ENCODE measurements at places on chromosomes 3 and 15.
A peak's percentile ranks its signal among the peaks of the same experiment; 100 is the strongest.

GRCh38 chr3:139517321-139518065 is 22.0 kb downstream of the RBP1 start:
- no peak for DNase-seq

DNA sequence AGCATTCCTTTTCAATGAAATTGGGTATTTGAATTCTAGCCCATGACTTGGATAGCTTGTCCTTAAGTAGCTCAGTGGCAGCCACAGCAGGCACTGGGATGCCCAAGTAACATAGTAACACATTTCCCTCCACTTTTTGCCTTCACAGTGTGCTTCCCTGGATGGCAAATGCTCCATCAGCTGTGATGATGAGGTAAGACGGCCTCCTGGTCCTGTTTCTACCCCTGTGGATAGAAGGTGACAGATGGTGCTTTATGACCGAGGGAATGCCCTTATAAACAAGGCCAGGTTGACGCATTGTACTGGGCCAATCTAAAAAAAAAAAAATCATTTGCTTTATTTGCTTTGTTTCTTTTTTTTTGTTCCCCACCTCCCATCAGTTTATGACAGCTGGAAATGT is 41.8 kb upstream of the LRTM1 start:
- DNase-seq: no peak

- no peak for DNase-seq
Observed at GRCh38 chr3:148246291-148246923, 451.3 kb upstream of the AGTR1 start.

GRCh38 chr3:99485286-99485685 is 153.1 kb upstream of the COL8A1 start:
- no peak for DNase-seq

DNA sequence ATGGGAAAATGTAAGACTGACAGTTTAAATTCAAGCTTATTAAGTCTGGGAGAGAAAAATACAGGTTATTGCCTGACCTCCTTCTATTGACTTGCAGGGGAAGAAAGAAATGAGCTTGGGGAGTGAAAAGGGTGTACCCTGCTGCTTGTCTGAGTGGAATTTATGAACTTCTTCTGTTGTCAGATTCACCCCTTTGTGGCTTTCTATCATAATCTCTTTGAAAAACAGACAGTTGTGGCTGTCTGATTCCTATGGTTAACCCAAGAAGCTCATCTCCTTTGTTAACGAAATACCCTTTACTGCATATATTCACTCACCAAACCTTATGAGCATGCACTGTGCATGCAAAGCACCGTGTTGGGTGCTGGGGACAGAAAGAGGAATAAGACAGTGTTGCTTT is 22.5 kb downstream of the GPD1L start:
- DNase-seq: no peak

DNA sequence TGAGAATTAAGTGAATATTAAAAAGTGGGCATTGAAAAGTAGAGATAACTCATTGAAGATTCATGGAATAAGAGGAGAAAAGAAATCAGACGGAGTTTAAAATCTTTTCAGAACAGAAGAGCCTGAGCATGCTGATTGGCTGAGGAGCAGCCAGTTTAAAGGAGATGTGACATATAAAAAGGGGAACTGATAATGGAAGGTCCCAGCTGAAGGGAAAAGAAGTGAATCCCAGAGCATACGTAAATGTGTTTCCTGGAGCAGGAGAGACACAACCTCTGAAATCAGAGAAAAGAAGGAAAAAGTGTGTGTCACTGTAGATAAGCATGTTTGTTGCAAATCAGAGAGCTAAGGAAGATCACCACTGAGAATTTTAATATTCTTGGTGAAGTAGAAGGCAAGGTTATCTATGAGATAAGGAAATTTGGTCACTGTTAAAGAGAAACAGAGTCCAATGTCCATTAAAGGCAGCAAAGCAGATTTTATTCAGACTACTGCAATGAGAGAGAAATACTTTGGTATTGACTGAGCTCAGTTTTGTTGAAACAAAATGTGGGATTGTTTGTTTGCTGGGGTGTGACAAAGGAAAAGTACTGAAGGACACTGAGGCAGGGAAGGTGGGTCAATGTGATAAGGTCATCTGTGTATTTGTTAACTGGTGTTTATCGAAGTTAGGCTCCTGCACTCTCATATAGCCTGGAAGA is 84.6 kb upstream of the WDR72 start:
- no peak for DNase-seq

GRCh38 chr15:74431116-74431515 is 2.6 kb downstream of the SEMA7A start:
- no peak for DNase-seq

GRCh38 chr15:60351066-60351465 is 46.7 kb downstream of the ANXA2 start:
- no peak for DNase-seq

DNA sequence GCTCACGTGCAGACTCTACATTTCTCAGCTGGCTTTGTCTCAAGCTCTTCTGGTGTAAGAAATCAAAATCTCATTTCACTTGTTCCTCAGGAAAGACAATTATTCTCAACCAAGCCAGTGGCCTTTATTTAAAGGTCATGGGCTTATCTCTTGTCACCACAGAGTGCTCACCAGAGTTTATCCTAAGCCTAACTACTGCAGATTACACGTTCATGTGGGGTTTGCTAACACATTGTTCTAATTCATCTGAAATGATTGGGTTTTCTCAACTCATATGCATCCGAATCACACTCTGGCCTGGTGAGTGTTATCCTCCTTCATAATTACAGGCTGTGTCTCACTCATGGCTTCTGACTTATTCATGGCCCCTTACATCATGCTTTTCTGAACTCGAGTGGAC is 83.3 kb upstream of the TSC22D2 start:
- DNase-seq: peak; percentile 37

- DNase-seq: peak; percentile 27
Observed at GRCh38 chr3:71380096-71380495, 203.4 kb downstream of the FOXP1 start.

DNA sequence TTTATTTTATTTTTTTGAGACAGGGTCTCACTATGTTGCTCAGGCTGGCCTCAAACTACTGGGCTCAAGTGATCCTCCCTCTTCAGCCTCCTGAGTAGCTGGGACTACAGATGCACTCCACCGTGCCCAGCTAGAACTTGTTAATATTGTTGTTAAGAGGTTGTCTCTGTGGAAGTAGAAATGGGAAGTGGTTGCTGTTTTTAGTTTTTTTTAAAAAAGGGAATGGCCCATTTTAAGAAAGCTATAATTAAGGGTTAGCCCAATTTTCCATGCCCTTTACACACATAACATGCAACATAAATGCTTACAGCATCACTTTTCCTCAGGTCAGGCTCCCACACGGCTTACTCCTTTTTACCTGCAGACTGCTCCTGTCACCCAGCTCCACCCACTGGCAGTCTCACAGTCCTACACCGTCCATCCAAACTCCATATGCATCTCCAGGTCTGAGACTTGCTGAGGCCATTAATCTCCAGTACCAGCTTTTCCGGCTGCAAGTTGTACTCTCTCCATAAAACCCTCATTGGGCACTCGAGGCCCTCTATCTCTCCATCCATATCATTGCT is 19.8 kb downstream of the MORC1 start:
- no peak for DNase-seq

DNA sequence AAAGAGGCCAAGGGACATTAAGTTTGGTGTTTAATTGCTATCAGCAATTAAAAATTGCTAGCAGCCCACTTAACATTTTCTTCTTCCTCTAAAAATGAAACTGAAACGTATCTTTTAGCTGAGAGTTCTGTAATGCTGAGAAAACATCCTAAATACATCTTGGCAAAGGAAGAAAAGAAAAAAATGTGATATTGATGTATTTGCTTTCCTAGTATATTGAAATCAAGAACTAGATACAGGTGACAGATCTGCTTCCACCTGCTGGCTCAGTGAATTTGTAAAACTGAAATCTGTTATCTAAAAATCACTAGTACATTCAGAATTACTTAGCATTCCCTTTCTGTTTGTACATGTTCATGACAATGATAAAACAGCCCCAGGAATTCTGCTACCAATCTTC is 283.2 kb downstream of the ZBTB20 start:
- DNase-seq: no peak

DNA sequence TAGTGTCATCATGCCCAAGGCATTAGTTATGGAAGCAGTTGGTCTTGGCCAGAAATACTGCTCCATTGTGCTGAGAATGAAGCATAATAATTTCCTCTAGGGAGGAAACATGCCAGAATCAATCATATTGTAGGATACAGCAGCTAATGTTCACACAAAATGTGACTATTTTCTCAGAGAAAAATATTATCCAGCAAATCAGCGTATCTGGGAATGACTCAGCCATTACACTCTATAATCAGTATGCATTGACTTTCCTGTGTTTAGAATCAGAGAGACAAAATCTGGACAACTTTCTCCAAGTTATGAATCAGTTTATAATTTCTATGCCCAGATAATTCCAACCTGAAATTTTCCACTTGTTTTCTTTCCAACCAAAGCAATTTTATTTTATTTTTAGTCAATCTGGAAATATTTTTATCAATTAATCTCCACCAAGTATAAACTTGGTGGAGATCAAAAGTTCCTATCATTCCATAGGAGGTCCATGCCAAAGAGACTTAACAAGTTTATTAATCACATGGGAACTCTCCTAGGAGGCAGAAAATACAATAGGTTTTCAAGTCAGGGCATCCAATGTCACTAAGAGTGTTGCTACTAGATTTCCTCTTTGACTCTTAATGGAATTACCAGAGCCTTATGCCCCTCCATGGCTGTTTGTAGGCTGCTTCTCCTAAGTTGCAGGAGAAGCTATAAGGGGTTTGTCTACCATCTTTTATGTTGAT is 36.4 kb downstream of the SUCNR1 start:
- DNase-seq: no peak

DNA sequence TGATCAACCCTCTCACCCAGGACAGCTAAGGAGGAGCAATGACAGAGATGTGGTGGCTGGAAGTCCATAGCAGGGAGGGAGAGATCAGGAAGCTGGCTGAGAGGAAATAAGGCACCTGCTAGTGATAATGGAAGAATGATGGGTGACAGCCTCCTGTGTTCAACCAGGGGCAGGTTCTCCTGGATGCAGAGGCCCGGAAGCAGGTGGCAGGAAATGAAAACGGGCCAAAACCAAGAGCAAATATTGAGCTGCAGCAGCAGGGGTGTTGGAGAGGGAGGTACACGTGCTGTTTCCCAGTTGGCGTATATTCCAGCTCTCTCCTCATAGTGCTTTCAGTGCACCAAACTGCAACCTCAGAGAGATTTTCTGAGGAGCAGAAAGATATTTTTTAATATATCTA is 213.4 kb upstream of the TBL1XR1 start:
- no peak for DNase-seq

DNA sequence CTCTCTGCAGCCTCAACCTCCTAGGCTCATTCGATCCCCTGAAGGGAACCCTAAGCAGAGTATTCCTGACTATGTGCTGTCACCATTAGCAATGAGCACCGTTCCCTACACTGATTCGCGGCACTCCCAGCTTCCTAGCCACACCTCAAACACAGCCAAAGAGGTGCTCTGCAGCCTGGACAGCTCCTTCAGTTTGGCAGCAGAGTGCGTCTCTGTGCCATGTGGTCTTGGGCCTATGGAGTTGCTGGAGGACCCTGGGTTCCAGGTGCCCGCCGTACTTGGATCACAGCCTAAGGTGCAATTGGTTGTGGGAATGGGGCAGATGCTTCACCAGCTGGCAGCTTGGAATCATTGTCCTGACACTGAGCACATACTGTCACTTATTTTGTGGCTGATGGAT is 17.3 kb upstream of the IL12A start:
- no peak for DNase-seq

- no peak for DNase-seq
Observed at GRCh38 chr3:190579514-190580137, 65.7 kb downstream of the IL1RAP start.

GRCh38 chr3:8805774-8806173 is 36.4 kb upstream of the OXTR start:
- no peak for DNase-seq

GRCh38 chr15:45804028-45804427 is 169.2 kb downstream of the SQOR start:
- DNase-seq: no peak

DNA sequence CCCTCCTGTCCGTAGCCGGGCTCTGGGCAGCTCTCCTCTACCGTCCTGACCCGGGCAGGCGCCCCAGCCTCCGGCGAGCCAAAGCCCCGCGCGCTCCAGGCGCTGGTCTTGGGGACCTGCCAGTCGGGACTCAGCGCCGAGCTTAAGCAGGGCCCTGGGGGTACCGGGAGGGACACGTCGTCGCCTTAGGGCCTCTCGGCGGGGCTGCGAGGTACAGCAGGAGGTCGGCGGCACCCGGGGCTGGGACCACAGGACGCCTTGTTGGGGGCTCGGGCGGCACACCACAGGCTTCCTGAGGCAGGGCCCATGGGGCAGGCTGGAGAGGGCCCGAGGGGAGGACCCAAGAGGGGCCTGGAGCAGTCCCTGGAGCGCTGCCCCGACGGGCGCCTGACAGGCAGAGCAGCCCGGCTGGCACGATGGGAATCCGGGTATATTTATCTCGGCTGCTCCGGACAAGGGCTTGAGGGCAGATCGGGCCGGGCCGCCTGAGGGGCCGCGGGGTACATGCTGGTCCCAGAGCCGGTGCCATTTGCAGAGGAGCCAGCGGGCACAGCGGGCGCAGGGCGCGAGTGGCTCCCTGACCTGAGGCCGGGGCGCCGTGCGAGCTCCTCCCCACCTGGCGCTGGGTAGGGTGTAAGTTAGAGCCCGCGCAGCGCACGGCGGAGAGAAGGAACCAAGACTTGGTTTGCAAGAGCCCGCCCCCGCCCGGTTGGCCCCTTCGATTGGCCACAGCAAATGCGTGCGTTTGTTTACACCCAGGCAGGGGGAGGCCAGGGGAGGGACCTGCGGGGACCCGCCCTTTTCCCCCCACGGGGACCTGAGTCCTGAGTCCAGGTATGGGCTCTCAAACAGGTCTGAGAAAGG is 574 bp downstream of the SLC38A3 start:
- no peak for DNase-seq

DNA sequence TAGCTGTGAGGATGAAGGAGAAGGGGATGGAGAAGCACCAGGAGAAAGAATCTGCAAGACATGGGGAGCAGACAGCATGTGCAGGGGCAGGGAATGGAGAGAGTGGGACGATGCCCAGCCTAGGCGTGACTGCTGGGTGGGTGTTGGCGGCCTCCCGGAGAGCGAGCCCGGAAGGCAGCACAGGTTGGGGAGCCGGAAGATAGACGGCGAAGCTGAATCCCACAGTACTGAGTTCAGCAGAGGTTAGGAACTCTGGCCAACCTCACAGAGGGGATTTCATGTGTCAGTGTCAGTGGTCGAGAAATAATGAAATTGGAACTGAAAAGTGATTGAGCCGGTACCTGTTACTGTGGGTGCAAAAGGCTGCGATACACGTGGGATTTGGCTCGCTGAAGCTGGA is 55.2 kb downstream of the PXYLP1 start:
- DNase-seq: no peak

DNA sequence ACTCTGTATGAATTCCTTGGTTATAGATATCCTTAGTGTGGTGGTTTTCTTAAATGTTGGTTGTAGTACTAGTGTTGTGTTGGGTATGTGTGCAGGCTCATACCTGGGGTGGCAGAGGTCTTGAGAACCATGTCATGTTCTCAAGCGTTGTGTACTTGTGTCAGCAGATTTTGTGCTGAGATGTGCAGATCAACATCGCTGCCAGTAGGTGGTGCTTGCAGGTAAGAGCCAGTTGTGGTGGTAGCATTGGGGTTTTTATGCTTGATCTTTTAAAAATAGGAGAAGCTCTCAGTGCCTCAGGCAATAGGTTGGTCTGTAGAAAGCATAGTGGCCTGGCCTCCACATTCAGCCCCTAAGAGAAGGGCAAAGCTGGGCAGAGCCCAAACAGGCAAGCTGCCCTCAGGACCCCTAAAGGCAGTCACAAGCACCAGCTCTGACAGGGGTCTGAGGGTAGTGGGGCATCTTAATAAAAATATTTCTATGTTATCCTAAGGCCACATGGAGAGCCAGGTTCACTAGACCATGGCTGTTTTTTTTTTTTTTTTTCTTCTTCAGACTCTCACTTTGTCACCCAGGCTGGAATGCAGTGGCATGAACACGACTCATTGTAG is 164.0 kb downstream of the IL20RB start:
- DNase-seq: peak; percentile 38

Measured in amniotic epithelial cell (primary cell).